Foreskin keratinocyte (primary cell): ENCODE measurements at places on chromosomes 7 and 10. TPM values are rescaled to one million over a fixed set of nuclear protein-coding genes. Genes with fewer than 3 reads are reported as not detected.
A peak's percentile ranks its signal among the peaks of the same experiment; 100 is the strongest.

LMOD2 gene
- total RNA-seq, result not detected in 2 replicates

DNA sequence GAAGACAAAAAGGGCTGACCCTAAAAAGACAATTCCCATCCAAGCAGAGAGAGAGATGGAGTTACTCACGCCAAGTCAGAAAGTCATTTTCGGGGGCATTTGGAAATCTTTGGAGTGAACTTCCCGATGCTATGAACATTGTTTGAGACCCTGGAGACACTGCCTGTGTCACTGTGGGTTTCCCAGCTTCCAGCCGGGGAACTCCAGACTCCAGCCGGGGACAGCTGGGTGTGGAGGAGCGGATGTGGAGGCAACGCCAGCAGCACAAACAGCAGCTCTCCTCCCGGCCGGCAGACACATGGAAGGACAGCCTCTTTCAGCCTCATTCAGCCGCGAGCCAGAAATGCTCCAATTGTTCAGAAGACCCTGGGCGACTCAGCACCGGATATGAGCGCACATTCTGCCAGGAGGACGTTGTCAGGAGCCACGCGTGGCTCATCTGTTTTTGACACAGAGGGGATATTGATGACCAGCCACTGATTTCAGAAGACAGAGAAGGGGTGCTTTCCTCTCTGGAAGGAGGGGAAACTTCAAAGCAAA lies 97.6 kb downstream of the PRPF18 start:
- no peak for DNase-seq

- DNase-seq, result peak; percentile 8
These were observed 27.0 kb downstream of the AOC1 start for GRCh38 chr7:150879345-150879744.

GRCh38 chr10:1249142-1249920 lies 193.1 kb downstream of the WDR37 start:
- no peak for DNase-seq

CCDC146 gene
- 1.2 and 1.7 TPM in 2 replicates for total RNA-seq

- no peak for DNase-seq
These were observed 1.2 kb downstream of the STRIP2 start for GRCh38 chr7:129435414-129435829.

TRIM24 gene
- 7.8 and 8.9 TPM in 2 replicates for total RNA-seq

ARHGEF35 gene
- 13.7 and 29.0 TPM in 2 replicates for total RNA-seq

DNA sequence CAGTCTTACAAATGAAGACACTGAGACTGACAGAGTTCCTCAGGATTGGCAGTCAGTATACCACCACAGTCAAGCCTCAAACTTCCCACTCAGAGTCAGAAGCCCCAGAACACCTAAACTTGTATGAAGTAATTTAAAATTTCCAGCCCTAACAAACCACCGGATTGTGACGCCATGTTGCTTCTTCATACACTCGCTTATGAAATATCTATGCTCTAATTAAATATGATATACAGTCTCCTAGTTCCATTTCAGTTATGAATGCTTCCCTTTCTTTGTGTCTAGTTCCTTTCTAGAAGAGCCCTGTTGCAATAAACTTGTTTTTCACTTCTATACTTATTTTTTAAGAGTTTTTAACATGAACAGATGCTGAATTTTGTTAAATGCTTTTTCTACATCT lies 172.0 kb upstream of the NOBOX start:
- no peak for DNase-seq

DNA sequence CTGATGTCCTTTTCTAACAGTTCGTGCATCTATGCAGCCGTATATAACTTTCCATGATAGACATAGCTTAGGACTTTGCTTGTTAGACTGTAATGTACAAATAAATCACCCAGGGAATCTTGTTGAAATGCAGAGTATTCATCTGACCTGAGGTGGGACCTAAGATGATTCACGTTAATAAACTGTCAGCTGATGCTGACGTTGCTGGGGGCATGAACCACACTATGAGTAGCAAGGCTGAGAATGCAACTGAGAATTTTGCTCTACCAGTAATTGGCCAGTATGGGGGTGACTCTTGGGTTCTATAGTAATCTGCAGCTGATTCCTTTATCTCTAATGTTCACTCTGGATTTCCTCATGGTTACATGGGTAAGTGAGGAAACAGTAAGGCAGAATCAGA lies 130.1 kb upstream of the MALRD1 start:
- peak; percentile 9 for DNase-seq

DNA sequence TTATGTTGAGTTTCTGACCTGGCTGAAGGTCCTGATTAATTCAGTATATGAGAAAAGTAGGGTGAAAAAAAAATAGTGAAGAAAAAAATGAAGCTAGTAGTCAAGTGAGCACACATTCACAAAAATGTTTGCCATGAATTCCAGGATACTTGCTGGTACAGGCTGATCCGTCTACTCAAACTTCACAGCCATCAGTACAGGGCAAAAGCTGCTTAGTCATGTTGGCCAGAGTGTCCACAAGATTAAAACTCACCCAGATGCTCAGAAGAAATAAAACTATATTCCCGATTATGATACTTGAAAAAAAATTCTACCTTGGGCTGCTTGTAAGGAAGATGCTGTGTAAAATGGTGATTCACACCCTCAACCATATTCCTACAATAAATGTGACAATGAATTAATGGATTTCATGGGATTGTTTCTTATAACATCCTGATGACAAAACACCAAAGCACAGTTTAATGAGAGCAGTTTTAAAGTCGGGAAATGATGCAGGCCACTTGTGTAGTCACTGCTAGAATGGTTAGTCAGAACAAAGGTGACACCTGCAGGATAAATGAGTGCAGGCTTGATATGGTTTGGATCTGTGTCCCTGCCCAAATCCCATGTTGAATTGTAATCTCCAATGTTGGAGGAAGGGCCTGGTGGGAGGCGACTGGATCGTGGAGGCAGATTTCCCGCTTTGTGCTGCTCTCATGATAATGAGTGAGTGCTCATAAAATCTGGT lies 49.2 kb upstream of the ANKRD1 start:
- DNase-seq, result peak; percentile 69

DNA sequence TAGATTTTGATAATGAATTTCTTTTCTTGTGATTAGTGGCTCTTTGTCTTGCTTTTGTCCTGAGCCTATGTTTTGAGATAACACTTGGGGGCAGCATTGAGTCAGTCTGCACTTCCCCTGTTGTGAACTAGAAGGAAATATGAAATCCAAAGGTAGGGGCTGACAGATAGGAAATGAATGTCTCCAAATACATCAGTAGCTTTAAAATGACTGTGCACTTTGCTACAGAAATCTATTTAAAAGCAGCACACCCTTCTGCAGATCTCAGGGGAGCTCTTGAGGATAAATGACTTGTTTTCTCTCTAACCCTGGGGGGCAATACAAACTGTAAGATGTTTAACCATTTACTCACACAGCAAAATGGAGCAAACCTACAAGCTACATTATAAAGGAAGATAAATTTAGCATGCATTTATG lies 176.0 kb upstream of the MYO3A start:
- DNase-seq, result no peak
